ENCODE measurements at places on chromosomes 2 and 18.

GRCh38 chr2:217413193-217413592, 553.3 kb upstream of the TNP1 start:
- DNase-seq = no peak

GRCh38 chr2:129780316-129781270, 198.9 kb upstream of the RAB6C start:
- DNase-seq = no peak

DNA sequence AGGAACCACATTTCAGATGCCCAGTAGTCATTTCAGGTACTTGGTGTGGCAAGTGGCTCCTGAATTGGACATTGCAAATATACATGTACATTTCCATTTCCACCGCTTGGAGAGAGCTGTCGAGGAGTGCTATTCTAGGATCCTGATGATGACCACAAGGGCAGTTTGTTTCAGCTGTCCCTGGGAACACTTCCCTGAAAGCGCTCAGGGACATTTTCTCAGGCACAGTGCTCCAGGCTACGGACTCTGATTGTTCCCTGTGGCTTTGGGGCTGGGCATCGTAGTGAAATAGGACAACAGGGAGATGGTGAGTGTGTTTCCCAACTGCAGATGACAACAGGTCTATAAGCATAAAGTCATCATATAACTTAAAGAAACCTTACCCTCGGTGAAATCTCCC, 3.1 kb downstream of the DBI start:
- DNase-seq = no peak

- no peak for DNase-seq
Observed at GRCh38 chr2:129934044-129934822, 45.2 kb upstream of the RAB6C start.

DNA sequence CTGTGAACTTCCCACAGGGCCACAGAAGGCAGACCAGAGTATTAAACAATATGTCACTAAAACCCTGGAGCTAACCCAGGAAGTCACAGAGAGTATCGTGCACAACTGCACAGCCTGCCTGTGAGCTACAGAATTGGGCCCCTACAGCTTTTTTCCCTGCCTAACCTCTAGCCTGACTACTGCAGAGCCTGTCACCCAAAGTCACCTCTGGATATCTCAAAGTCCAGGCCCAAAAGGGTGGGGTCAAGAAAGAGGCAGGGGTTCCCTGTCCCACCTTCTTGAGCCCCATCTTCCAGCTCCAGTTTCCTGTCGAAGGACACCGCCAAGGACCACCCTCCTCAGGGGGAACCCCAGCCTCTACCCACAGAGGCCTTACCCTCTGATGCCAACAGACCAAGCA, 13.5 kb downstream of the GAD1 start:
- no peak for DNase-seq

All from activated CD4-positive, alpha-beta T cell treated with anti-CD3 and anti-CD28 coated beads, Interleukin-2, amount 50 U/mL, for 24 hours (primary cell).